Fibroblast of skin of right quadriceps (primary cell): ENCODE measurements at places on chromosomes 1 and 21.
A peak's percentile ranks its signal among the peaks of the same experiment; 100 is the strongest.

DNA sequence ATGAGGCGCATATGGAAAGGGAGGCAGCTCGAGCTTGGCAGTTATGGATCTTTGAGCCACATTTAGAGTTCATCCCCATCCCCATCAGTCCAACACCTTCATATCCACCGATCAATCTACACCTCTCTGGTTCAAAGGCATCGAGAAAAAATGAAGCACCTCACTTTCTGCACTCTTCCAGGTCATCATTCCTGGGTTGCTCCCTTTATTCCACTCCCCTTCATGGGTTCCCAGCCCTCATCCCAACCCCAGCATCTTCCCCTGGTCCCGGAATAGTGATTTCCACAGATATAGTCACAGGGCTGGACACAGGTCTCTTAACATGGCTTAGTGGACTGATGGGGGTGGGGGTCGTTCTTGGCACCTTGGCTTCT lies 354 bp downstream of the HAPLN2 start:
- no peak for DNase-seq

- DNase-seq = no peak
Measured at GRCh38 chr1:85178396-85178795, 22.4 kb downstream of the SYDE2 start.

DNA sequence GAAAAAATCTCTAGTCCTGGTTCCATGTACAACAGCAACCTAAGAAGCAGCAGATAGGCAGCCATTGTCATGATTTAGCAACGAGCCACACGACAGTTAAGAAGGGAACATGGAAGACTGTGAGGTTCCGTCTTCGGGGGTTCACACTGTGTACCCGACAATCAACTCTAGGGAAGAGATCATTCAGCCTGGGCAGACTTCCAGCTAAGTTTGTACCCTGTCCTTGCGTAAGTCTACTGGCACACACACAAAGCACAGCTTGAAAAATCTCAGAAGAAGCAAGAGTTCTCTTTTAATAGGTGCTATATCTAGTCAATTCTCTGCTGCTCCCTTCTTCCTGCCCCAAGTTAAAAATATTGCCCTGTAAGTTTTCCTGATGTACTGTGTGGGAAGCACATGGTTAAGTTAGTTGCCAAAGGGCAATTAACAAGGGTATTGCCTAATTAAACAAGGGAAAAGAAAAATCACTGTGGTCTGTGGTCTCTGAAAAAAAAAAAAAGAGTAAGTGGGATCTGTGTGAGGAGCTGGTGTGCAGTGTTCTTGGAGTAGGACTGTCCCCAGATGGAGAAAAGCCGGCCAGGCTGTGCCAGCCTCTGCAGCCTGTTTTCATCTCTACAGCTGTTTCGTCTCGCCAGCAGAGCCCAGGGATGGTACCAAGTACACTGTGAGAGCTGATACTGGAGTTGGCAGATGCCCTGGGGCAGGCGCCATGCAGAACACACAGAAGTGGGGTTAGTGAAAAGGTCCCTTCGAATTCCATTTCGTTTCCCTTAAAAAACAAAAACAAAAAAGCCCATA lies 6.4 kb upstream of the MYBPHL start:
- peak; percentile 28 for DNase-seq

DNA sequence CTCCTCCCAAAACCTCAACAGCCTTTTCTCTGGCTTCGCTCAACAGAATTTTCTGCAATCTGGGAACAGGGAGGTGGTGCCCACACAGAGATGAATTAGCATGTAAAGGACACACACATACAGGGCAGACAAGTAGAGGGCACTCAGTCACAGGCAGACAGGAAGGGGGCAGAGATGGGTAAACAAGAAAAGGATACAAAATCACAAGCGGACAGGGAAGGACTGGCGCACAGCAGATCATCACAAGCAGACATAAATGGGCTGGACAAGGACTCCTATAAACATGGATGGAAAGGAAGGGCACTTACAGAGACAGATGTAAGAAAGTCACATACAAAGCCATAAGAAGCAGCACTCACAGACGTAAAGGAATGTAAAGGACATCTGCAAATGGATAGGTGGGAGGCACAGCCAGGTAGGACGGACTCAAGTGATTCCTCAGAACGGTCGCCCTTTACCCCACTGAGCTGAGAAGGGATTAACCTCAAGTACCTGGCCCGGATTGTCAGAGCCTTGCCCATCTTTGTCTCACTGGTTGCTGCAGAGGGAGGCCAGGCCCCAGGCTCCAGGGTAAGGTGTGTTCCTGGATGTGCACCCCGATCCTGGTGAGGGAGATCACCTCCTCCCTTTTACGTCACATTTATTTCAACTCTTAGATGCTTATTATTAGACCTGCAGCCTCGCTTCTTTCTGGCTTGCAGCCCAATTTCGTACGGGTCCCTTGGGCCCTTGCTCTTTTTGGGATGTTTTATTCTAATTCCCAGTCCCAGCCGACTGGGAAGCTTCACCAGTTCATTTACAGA lies 836 bp upstream of the PRCC start:
- DNase-seq = no peak

DNA sequence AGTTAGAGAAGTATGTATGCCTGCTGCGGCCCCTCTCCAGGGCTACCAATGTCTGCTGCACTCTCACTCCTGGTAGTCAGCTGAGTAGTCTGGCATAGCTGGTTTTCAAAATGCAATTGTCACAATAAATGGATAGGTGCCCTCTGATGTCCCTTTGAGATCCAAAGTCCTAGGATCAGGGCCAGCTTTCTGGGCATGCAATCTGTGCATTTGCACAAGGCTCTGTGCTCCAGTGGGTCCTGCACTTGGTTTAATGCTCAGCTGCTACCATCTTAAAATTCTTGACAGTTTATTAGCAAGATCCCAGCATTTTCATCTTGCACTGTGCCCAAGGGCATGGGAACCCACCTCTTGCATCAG lies 233.8 kb downstream of the LTN1 start:
- no peak for DNase-seq

- DNase-seq = peak; percentile 52
Measured at GRCh38 chr1:22611530-22611947, 24.9 kb upstream of the C1QA start.

GRCh38 chr21:36419996-36420395 lies 34.8 kb downstream of the CHAF1B start:
- peak; percentile 77 for DNase-seq

DNA sequence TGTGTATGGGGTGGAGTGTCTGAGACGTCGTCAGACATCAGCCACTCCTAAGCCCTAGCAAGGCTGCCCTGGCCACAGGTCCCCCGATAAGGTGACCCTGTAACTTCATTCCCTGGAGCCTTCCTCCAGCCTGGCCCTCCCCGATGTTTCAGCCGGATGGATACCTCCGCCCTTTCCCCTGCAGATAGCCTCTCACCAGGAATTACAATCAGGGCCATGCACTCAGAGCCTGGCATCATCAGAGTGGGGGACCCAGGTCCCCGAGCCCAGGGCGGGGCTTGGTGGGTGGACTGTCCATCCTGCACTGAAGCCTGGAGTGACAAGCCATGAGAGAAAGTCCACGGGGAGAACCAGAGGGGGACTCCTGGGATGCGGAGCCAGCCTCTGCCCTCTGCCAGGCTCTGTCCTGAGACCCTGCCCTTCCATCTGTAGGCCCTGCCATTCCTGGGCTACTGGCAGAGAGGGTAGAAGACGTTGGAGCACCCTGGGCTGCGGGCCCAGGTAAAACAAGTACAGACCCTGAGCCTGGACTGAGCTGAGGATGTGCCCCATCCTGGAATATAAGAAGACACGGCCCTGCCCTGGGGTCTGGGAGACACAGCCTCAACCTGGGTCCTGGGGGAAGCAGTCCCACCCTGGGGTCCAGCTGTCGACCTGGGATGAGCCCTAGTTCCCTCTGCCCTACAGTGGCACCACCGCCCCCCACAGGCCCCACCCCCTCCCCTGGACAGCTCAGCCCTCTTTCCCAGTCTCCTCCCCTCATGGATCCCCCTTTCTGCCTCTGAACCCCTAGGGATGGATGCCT lies 16.8 kb upstream of the ARF1 start:
- DNase-seq = no peak

DNA sequence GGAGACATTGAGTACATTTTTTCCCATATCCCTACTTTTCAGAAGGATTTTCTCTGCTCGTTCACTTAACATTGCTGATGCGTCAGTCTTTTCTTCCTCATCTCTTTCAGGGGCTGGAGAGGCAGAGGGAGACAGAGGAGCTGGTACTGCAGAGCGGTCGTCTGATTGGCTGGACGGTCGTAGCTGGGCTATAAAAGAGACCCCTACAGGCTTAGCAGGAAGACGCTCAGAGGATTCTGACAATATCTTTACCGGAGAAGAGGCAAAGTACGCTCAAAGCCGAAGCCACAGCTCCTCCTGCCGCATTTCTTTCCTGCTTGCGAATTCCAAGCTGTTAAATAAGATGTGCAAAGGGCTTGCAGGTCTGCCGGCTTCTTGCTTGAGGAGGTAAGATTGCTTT lies at the start of gene RGS4:
TSS of gene RGS4 (plus strand) at position 220 of the 400 bp plus-strand sequence. CDS start at position 344, 124 bp downstream.
- DNase-seq = peak; percentile 96

GRCh38 chr1:19165501-19165900 lies 44.6 kb downstream of the UBR4 start:
- peak; percentile 24 for DNase-seq

DNA sequence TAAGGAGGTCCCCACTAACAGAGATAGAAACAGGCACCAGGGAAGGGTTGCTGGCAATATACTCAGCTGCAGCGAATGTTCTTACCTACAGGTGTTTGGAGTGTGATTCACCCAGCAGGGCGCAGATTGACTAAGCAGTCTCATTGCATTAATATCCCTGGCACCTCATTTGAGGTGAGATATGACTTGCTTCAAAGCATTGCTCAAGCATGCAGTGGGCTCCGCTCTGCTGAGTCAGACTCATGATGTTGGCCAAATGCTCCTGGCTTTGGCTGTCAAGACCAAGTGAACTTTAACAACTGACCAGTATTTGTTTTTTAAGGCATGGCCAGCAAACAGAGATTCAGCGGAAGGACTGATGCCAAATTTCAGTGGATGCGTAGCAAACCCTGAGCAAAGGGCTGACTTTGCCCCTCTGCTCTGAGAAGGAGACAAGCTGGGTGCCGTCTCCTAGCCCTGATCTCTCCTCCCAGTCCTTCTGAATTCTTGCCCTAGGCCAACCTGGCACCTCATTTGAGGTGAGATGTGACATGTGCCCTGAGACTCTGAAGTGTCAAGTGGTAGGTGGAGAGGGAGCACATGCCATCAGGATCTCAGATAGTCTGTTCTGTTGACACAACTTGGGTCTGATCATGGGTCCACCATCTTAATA lies 187.1 kb upstream of the COA6 start:
- no peak for DNase-seq

- no peak for DNase-seq
Measured at GRCh38 chr1:234221601-234222000, 151.7 kb upstream of the COA6 start.

- no peak for DNase-seq
Measured at GRCh38 chr1:180720753-180721152, 88.9 kb downstream of the XPR1 start.

DNA sequence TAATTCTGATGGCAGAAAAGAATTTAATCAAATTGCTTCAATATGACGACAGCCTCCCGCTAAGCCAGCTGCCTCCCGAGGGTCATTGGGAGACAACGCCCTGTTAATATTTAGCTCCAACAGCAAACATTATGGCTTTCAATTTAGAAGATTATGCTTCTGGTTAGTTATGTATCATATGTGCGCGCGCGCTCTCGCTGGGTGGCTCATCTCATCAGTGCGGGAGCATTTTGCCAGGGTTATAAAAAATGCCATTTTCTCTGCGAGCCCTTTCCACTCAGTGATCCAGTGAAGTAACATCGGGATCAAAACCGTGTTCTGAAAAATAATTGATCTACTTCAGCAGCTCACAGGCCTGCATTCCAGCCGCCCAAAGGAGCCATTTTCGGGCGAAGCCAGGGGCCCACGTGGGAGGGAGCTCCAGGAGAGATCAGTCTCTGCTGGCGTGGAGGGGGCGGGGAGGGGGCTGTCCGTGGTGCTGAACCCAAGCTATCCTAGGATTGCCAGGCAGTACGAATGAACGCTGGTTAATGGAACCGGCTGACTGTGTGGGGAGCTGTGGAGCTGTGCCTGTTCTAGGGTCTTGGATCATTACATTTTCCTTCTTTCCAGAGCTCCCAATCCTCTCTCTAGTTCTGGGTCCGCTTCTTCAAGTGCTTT lies 219.1 kb upstream of the ZC3H12A start:
- DNase-seq = peak; percentile 3

DNA sequence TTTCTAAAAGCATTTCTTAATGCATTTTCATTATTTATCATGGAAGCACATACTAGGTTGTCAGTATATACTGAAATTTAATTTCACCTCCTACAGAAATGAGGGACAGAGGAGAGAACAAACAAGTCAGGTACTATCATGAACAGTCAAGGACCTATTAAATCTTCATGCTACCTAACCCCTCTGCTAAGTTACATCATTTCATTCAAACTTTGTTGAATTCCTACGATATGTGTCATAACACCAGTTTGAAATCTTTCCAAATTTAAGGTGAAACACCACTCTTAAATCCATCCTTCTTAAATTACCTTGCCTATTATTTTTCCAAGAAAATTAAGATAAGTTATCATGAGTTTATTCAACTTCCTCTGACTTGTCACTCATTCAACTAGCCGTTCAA lies 78.9 kb downstream of the DENND1B start:
- DNase-seq = peak; percentile 45

- no peak for DNase-seq
Measured at GRCh38 chr1:109498161-109498801, 4.4 kb downstream of the CYB561D1 start.

- no peak for DNase-seq
Measured at GRCh38 chr1:208271236-208271635, 27.1 kb upstream of the PLXNA2 start.

GRCh38 chr1:71298633-71299032 lies 217.8 kb upstream of the ZRANB2 start:
- peak; percentile 23 for DNase-seq

DNA sequence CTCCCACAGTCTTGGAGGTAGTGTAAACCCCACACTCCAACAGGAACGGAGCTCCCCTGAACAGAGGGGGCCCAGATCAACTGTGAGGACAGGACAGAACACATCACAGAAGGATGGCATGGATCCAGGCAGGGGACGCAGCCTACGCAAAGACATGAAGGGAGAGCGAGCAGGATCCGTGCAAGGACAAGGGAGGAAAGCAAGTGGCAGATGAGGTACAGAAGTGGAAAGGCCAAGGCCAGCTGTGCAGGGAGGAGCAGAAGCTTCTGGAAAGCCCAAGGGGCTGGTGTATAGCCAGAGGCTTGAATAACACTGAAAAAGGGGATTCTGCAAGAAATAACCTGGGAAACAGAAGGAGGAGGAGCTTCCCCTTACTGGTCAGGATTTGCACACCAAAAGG lies 81.2 kb downstream of the SIPA1L2 start:
- no peak for DNase-seq

- DNase-seq = peak; percentile 26
Measured at GRCh38 chr1:222592171-222592570, 2.4 kb upstream of the TAF1A start.

GRCh38 chr1:234889643-234890042 lies 239.0 kb downstream of the TOMM20 start:
- DNase-seq = no peak

DNA sequence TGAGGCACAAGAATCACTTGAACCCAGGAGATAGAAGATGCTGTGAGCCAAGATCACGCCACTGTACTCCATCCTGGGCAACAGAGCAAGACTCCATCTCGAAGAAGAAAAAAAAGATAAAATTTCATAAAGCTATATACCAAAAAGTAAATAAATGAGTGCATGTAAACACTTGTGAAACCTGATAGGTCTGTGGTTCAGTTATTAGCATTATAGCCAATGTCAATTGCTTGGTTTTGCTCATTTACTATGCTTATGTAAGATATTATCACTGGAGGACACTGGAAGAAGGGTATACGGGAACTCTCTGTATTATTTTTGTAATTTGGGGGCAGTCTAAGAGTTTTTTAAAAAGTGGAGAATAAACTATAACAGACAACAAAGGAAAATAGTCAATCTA lies 17.7 kb upstream of the TAL1 start:
- no peak for DNase-seq

- peak; percentile 39 for DNase-seq
Measured at GRCh38 chr1:209937996-209938959, at the start of gene SYT14. Gene SYT14, plus strand, starts transcription at chr1:209938217. Its CDS starts 48 bp downstream, at chr1:209938265.
